ENCODE measurements at places on chromosomes 4 and X.

GRCh38 chr4:99633772-99634171 is 23.9 kb downstream of the C4orf54 start:
- peak; percentile 37 for DNase-seq

GRCh38 chr4:7956934-7957656 is 17.4 kb upstream of the AFAP1 start:
- no peak for DNase-seq

DNA sequence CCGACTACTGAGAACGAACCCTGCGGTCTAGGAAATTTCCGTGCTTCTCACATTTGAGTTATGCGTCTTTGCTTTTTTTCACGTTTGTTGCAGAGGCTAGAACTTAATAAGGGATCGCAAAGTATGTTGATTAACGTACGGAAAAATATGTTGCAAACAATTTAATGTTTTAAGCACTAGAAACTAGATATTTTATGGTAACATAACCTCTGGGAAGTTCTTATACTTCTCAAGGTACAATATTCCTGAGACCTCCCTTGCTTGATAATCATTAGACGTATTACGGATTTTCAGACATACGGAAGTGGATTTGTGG is 639 bp upstream of the PRDM5 start:
- DNase-seq: no peak

DNA sequence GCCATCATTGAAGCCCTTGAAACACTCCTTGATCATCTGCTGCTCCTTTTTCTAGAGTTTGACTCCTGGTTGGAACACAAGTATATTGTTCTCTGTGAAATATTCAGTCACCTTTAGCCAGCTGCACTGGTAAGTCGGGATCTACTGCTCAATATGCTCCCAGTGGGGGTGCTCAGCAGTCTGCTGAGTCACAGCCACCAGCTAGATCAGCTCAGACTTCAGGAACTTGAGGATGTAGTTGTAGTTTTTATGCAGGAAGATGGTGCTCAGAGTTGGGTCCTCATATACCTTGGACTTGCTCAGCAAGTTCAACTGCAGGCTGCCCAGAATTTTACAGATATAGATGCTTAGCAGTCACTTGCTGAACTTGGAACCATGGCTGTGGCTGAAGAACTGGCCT is 202.5 kb upstream of the RPL34 start:
- no peak for DNase-seq

DNA sequence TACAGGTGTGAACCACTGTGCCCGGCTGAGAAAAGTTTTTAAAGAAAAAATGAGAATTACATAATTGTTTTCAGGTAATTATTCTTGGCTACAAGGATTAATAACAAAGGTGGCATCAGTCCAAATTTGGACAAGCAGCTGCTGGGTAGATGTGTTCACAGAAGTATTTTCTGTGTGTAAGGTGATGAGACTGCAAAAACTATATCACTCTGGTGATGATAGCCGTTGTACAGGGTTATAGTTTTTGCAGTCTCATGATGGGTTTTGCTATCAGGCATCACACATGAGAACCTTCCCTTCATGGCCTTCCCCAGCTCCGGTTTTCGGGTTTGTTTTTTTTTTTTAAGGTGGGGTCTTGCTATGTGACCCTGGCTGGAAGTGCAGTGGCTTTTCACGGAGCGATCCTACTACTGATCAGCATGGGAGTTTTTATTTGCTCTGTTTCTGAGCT is 5.1 kb upstream of the SLC10A3 start:
- DNase-seq: no peak

DNA sequence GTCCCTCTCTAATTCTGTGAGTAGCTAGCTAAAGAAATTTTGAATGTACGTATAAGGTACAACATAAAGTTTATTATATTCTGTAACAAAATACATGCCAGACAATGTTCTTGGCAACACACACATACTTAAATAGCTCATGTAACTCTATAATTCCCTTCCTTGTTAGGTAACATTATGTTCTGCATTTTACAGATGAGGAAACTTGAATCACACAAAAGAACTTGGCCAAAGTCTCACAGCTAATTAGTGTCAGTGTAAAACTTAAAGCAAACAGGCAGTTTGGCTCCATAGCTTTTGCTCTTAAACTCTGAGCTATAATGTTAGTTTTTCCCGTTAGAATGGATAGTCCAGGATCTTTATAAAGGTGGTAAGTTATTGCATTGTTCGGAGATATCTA is 1091.8 kb upstream of the SLIT2 start:
- DNase-seq: no peak

DNA sequence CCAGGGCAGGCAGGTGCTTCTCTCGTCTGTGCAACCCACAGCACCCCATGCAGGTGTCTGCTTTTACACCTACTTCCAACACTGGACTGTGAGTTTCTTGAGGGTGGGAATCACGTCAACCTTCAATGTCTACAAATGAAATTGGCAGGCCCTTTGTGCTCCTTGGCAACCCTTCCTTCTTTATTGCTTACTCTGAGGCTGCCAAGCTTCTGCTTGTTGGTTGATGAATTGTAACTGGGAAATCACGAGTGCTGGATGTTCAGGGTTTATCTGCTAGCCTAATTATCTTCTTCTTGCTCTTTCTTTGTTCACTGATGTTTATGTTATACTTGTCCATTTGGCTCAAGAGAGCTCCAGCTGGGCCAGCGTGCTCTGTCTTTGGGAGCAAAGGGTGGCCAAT is 2.5 kb upstream of the DGAT2L6 start:
- peak; percentile 49 for DNase-seq

- peak; percentile 15 for DNase-seq
These were observed 24.7 kb upstream of the PBDC1 start for GRCh38 chrX:76148041-76148665.

DNA sequence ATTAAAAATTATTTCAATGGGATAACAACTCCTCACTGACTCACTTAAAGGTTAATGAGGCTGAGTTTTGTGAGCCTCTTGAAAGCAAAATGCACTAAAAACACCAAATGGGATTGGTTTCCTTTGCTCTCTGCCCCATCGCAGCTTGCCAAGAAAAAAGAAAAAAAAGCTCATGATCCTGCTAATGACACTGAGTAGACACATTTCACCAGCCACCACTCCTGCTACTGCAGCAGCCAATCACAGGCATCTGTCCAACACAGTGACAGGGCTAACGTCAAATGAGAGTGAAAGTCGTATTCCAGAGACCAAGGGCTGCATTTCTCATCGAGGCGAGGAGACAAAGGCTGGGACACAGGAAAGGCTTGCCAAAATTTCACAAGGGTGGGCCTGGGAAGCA is 5.2 kb downstream of the APBB2 start:
- DNase-seq: no peak

GRCh38 chr4:123556526-123556925 is 159.9 kb downstream of the SPRY1 start:
- DNase-seq: no peak

- no peak for DNase-seq
These were observed 348.7 kb upstream of the KLF3 start for GRCh38 chr4:38315286-38315685.

DNA sequence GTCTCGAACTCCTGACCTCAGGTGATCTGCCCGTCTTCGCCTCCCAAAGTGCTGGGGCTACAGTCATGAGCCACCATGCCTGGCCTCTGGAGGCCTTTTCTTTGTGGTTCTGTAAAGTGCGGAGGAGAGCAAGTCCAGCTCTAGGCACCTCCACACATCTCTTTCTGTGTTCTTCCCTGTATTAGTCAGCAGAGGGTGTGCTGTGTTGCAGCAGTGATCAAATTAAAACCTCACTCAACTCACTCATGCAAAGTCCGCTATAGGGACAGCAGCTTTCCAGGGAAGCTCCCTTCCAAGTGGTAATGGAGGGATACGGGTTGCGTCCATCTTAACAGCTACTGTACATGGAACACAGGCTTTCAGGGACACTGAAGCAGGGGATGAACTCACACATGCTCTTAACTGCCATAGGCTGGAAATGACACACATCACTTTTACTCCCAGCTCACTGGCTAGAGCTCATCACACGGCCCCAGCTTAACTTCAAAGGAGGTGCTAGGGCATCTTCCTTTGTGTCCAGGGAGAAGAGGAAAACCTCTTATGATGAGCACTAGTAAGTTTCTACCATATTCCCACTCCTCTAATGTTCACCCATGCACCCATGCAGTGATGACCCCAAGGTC is 36.0 kb upstream of the CCNG2 start:
- DNase-seq: no peak

Measured in COR-L47 (cell line).